ENCODE measurements at places on chromosomes 11 and 22.

- no peak for DNase-seq
Observed at GRCh38 chr11:62353841-62354240, 16.6 kb downstream of the ASRGL1 start.

- DNase-seq: no peak
Observed at GRCh38 chr11:128343870-128344269, 243.5 kb downstream of the ETS1 start.

- DNase-seq: no peak
Observed at GRCh38 chr11:2574043-2574552, 125.7 kb downstream of the KCNQ1OT1 start.

GRCh38 chr11:9771071-9771511 is 107.2 kb downstream of the SWAP70 start:
- DNase-seq: no peak

GRCh38 chr11:95253141-95253540 is 22.1 kb upstream of the SESN3 start:
- no peak for DNase-seq

- DNase-seq: peak; percentile 20
Observed at GRCh38 chr11:120209746-120210625, 846 bp upstream of the OAF start.

DNA sequence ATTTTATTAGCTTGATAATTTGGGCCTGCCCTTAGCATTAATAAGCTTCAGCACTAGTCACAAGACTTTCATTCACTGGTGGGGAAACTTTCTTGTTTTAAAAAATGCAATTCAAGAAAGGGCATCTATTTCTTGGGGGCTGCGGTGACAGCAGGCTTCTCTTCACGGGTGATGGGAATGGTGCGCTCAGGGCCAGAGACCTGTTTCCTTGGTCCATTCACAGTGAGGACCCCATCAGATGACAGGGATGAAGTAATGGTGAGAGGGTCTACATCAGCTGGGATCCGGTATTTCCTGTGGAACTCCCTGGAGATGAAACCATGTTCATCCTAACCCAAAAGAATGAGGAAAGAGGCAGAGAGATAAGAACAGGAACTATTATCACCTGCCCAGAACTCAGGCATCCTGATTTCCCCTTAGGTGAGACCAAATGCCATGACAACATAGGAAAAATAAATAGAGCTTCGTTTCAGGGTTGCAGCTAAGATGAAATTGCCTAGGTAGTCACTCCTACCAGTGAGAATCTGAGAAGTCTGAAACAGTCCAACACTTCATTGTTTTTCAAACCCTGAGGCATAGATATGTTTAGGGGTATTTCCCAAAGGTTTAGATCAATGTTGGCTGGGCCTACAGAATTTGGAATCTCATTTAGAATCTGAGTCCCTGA is 2.8 kb downstream of the CRYAB start:
- no peak for DNase-seq

GRCh38 chr11:28243061-28243460 is 134.9 kb downstream of the METTL15 start:
- no peak for DNase-seq
